ENCODE measurements at places on chromosomes 13 and 19.

- DNase-seq, result no peak
These were observed 39.8 kb upstream of the IGFL4 start for GRCh38 chr19:46080561-46080960.

GRCh38 chr13:43492311-43492710 lies 294.5 kb downstream of the ENOX1 start:
- DNase-seq, result no peak

GRCh38 chr19:13381827-13382632 lies 124.2 kb downstream of the CACNA1A start:
- DNase-seq, result no peak

GRCh38 chr13:32660227-32660626 lies 74.0 kb downstream of the PDS5B start:
- no peak for DNase-seq

DNA sequence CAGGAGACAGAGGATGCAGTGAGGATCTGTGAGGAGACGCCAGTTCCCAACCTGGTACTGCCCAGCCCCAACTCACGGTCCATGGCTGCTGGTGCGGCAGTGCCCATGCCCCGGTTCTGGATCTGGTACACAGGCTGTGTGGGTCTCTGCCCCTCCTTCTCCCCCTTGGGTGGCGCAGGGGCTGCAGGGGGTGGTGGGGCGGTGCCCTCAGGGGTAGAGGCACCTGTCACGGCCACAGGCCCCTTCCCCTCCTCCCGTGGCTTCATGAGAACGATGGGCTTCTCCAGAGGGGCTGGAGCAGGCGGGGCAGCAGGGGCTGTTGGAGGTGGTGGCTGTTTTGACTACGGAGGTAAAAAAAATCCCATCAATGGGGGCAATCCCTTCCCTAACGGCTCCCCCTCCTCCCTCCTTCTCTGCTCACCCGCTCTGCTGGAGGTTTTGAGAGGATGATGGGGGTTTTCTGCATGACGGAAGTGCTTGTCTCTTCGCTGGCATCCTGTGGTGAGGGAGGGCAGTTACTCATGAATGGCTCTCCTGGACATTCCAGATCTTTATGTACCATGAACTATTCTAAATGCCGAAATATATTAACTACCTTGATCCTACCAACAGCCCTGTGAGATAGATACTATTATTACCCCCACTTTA lies 7.1 kb downstream of the SMG9 start:
- no peak for DNase-seq

DNA sequence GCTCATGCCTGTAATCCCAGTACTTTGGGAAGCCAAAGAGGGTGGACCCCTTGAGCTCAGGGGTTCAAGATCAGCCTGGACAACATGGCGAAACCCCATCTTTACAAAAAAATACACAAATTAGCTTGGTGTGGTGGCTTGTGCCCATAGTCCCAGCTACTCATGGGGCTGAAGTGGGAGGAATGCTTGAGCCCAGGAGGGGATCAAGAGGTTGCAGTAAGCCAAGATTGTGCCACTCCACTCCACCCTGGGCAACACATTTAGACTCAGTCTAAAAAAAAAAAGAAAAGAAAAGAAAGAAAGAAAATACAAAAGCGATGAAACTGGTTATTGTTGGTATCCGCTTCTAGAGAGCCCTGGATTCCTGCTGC lies 597.4 kb downstream of the UQCRFS1 start:
- no peak for DNase-seq

DNA sequence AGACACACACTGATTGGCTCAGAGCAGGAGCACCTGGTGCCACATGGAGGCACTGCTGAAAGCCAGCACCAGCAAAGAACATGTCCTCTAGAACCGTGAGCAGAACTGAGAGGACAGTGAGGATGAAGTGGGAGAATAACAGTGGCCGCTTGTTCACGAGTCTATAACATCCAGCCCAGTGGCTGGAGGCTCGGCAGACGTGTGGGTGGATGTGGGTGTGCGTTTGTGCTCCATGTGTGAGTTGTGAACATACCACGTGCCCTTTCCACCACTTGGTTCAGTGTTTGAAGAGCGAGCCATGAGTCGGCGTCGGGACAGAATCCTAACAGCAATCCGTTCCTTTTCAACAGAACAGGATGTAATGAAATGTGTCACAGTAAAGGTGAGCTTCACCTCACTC lies 113.0 kb downstream of the SOX1 start:
- no peak for DNase-seq

DNA sequence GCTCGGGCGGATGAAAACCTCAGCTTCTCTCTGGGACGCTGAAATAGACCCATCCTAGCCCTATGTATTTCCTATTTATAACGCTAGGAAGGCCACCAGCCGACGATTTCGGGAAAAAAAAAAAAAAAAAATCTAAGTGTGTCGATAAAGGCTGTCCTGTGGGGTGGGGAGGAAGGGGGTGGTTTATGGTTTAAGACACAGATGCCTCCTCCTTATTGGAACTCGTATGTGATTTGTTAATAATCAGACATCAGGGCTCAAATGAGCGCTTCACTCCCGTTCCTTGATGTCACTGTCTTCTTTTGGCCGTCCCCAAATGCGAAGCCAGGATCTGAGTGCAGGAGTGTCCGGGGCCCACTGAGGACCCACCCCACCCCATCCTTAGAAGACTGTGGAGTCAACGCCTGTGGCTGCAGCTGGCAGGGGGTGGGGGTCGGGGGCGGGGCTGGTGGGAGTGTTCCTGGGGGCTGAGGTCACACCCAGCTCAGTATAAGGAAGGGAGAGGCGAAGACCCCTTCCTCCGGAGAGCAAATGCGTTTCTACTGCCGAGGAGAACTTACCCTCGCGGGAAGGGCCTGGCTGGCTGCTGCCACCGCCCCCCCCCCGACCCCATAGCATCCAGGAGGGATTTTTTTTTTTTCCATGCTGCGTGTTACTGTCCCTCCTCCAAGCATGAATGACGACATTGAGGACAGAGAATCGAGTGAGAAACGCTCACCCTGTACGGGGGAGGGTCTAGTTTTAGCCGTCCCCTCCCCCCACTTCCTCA lies 971 bp downstream of the ATCAY start:
- DNase-seq, result no peak

- no peak for DNase-seq
These were observed 5.0 kb downstream of the EBI3 start for GRCh38 chr19:4234142-4234861.

Data from activated CD4-positive, CD25-positive, alpha-beta regulatory T cell (primary cell).